ENCODE measurements at places on chromosomes 12 and 14. TPM values are rescaled to one million over a fixed set of nuclear protein-coding genes. Genes with fewer than 3 reads are reported as not detected.

TAPBPL gene
- 29.0 TPM for total RNA-seq

WNT1 gene
- total RNA-seq = not detected

- H3K4me3 ChIP-seq = no peak overlapping the region
- H3K4me1 ChIP-seq = no peaks in the 10 kb centered on the region
- no peaks in the 10 kb centered on the region for H3K27me3 ChIP-seq
These were observed 209.7 kb upstream of the FAR2 start for GRCh38 chr12:28939427-28939826.

- no peak overlapping the region for H3K27ac ChIP-seq
- no peak overlapping the region for H3K4me3 ChIP-seq
- H3K36me3 ChIP-seq = no peaks in the 10 kb centered on the region
- peaks cover 4% of the 10 kb centered on the region for H3K4me1 ChIP-seq
- no peak for DNase-seq
These were observed 718.0 kb downstream of the C12orf50 start for GRCh38 chr12:87311206-87311605.

RPL10L gene
- total RNA-seq = not detected

SELPLG gene
- 21.0 TPM for total RNA-seq

CMA1 gene
- total RNA-seq = not detected

TMPRSS12 gene
- total RNA-seq = not detected

DNA sequence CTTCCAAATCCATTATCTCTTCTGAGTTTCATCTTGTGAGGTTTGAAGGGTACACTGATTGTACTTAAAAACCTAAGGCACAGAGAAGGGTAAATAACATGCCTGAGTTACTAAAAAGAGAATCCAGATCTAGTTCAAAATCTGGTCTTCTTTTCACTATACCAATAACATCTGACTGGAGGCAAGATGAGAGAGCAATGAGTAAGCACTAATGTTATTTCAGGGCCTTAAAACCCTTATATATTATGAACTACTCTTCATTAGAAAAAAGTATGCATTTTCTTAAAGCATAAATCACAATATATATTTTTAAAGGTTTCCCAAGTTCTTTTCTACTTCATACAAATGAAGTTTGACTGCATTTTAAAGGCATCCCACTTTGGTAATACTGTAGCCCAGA lies 60.2 kb downstream of the GXYLT1 start:
- H3K36me3 ChIP-seq = no peaks in the 10 kb centered on the region
- no peaks in the 10 kb centered on the region for H3K4me1 ChIP-seq
- no peak overlapping the region for H3K27ac ChIP-seq
- DNase-seq = no peak
- H3K4me3 ChIP-seq = no peak overlapping the region
- H3K27me3 ChIP-seq = no peaks in the 10 kb centered on the region

DNA sequence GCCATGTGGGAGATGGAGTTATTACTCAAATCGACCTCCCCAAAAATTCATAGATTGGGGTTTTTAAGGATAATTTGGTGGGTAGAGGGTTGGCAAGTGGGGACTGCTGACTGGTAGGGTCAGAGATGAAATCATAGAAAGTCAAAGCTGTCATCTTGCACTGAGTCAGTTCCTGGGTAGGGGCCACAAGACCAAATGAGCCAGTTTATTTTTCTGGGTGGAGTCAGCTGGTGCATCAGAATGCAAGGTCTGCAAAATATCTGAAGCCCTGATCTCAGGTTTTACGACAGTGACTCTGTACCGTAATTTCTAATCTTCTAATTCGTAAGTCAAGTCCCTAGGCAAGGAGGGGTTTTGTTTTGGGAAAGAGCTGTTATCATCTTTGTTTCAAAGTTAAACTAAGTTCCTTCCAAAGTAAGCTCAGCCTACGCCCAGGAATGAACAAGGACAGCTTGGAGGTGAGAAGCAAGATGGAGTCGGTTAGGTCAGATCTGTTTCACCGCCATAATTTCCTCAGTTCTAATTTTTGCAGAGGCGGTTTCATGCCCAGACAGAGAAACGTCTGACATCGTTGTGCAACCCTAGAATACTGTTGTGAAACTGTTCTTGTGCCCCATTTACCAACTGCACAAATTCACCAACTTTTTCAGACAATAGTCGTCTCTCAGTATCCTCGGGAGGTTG lies 104.5 kb upstream of the SFSWAP start:
- no peak overlapping the region for H3K27ac ChIP-seq
- H3K27me3 ChIP-seq = no peaks in the 10 kb centered on the region
- H3K4me1 ChIP-seq = peaks cover 44% of the 10 kb centered on the region

- no peak overlapping the region for H3K4me3 ChIP-seq
- no peaks in the 10 kb centered on the region for H3K4me1 ChIP-seq
- no peak overlapping the region for H3K27ac ChIP-seq
- H3K36me3 ChIP-seq = peaks cover 5% of the 10 kb centered on the region
- no peaks in the 10 kb centered on the region for H3K27me3 ChIP-seq
These were observed 33.0 kb downstream of the SAV1 start for GRCh38 chr14:50635141-50635540.

DNA sequence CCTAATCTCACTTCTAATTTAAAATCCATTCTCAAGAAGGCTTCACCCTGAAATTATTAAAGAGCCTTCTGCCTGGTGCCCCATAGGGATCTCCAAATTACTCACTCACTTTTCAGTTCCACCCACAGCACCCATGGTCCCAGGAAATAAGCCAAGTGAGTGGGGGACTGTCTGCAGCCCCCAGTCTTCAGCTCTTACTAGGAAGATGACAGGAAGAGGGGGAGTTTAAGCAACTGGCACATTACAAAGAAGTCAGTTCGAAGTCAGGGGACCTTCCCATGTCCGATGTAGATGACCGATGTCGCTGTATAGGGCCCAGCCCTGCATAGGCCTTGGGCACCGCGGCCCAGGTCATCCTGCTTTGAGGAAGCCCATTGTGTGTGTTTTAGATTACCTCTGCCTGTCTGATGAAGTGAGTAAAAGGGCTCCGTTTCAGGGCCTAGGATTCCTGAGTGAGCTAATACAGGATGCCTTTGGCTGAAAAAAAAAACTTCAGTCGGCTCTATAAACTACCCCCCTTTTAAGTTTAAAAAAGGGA lies 1.9 kb downstream of the ACTN1 start:
- no peaks in the 10 kb centered on the region for H3K4me1 ChIP-seq
- H3K27me3 ChIP-seq = peaks cover 3% of the 10 kb centered on the region
- no peak overlapping the region for H3K27ac ChIP-seq
- DNase-seq = no peak
- peak overlapping the region; percentile 80 for H3K4me3 ChIP-seq

DNA sequence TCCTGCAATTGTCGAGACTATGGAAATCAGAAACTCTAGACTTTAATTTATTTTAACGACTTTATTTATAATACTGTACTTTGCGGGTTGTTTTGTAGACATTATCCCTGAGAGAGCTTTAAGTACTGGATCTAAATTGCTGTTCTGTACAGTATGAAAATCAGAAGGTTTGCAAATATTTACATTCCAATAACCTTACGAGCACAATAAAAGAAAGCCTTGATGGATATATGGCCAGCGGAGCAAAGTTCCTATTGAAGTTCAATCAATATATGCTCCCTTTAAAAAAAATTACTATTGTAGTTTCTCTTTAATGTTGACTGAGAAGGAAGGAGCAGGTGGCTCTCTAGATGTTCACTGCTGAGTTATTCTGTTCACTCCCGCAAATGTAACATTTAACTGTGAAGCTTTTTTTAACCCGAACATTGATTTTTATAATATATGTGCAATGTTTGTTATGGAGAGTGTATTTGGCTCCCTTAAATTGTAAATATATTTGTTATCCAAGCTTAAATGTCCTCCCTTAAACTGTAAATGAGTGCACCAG lies 235.3 kb downstream of the PLCZ1 start:
- DNase-seq = no peak
- H3K36me3 ChIP-seq = no peaks in the 10 kb centered on the region
- no peaks in the 10 kb centered on the region for H3K27me3 ChIP-seq
- H3K27ac ChIP-seq = no peak overlapping the region

P3H3 gene
- 0.21 TPM for total RNA-seq

- H3K4me3 ChIP-seq = no peak overlapping the region
- no peak overlapping the region for H3K27ac ChIP-seq
- DNase-seq = no peak
These were observed 37.0 kb downstream of the CCDC91 start for GRCh38 chr12:28227251-28227650.

NRIP2 gene
- not detected for total RNA-seq

DNA sequence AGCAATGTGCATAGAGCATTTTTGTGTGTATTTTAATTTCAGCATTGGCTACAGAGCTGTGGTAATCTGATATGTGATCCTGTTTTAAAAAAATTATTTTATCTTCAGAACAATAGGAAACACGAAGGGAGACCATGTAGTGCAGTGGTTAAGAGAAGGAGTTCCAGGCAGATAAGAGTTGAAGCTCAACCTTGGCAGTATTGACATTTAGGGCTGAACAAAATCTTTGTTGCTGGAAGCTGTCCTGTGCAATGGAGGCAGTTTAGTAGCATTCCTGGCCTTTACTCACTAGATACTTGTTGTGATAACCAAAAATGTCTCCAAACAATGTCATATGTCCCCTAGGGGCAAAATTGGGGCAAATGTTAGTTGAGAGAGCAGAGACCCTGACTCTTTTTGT lies 59.2 kb downstream of the CHST11 start:
- H3K36me3 ChIP-seq = no peaks in the 10 kb centered on the region
- DNase-seq = no peak
- no peaks in the 10 kb centered on the region for H3K27me3 ChIP-seq
- no peak overlapping the region for H3K4me3 ChIP-seq
- H3K4me1 ChIP-seq = peaks cover 20% of the 10 kb centered on the region

DNA sequence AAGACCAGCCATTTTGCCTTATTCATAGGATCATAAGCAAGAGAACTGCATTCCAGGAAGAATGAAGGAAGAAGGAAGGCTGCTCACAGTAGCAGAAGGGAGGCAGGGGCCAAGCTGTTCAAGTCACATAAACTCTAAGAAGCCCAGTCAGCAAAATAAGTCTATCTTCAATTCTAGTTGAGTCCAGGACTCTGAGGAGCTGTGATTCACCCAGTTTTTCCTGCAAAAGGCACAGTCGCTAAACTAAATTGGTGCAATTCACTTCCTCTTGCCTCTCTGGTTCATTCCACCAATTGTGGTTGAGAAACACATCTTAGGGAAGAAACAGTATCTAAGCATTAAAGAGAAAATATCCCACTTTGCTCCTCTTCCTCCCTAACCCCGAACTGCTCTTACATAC lies 9.8 kb downstream of the ZNF641 start:
- DNase-seq = no peak
- no peak overlapping the region for H3K27ac ChIP-seq
- peaks cover 6% of the 10 kb centered on the region for H3K36me3 ChIP-seq
- no peaks in the 10 kb centered on the region for H3K4me1 ChIP-seq
- no peak overlapping the region for H3K4me3 ChIP-seq

DNA sequence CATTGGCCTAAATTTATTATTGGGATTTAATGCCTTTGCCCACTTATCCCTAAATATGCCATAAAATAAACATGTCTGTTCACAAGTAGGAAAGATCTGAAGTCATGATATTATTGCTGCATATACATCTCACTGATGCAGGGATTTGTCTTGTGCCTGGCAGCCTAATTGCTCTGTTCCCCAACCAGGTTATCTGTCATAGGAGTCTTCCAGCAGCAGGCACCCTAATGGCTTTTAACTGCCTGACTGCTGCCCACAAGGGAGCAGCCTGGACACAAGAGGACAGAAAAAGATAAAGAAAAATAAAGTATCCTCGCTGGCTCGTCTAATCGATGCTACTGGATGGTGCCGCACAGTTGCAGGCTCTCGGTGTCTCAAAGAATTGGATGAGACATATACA lies 337.6 kb upstream of the FAR2 start:
- H3K4me3 ChIP-seq = no peak overlapping the region
- no peaks in the 10 kb centered on the region for H3K27me3 ChIP-seq
- no peaks in the 10 kb centered on the region for H3K36me3 ChIP-seq
- H3K27ac ChIP-seq = no peak overlapping the region
- DNase-seq = no peak
- no peaks in the 10 kb centered on the region for H3K4me1 ChIP-seq

PPTC7 gene
- 31.4 TPM for total RNA-seq

- H3K4me1 ChIP-seq = no peaks in the 10 kb centered on the region
- H3K27ac ChIP-seq = no peak overlapping the region
- no peak for DNase-seq
- no peaks in the 10 kb centered on the region for H3K36me3 ChIP-seq
- H3K27me3 ChIP-seq = no peaks in the 10 kb centered on the region
These were observed 434.3 kb upstream of the TBX3 start for GRCh38 chr12:115118177-115118724.

PIWIL1 gene
- not detected for total RNA-seq

GRCh38 chr14:77017666-77018065 lies 10.8 kb downstream of the IRF2BPL start:
- peaks cover 21% of the 10 kb centered on the region for H3K4me1 ChIP-seq
- no peak overlapping the region for H3K27ac ChIP-seq
- no peak overlapping the region for H3K4me3 ChIP-seq
- H3K36me3 ChIP-seq = no peaks in the 10 kb centered on the region

DNA sequence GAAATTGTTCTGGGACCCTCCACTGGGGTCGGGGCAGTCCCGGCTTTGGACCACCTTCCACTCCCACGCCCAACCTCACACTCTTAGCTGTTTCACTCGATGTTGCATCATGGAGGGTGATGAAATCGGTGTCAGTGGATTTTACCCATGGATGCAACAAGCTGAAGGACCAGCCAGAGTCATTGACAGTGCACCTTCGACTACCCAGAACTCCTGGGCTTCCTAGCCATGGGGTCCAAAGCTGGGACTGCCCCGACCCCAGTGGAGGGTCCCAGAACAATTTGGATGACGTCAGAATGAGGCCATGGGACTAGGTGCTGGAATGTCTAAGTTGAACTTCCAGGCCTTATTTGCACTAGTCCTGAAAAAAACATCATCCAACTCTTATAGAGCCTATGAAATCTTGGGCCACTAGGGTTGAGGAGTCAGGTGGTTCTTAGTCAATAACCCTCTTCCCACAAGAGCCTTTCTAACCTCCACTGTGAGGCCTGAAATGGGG lies 882 bp upstream of the IL23A start:
- H3K4me1 ChIP-seq = peaks cover 26% of the 10 kb centered on the region
- peak overlapping the region; percentile 89 for H3K27ac ChIP-seq
- no peak overlapping the region for H3K4me3 ChIP-seq
- no peak for DNase-seq
- no peaks in the 10 kb centered on the region for H3K27me3 ChIP-seq
- no peaks in the 10 kb centered on the region for H3K36me3 ChIP-seq

BATF gene
- 107 TPM for total RNA-seq

CFAP54 gene
- 1.2 TPM for total RNA-seq

SHMT2 gene
- 297 TPM for total RNA-seq

TAS2R9 gene
- not detected for total RNA-seq

- H3K36me3 ChIP-seq = peaks cover 32% of the 10 kb centered on the region
- peaks cover 73% of the 10 kb centered on the region for H3K4me1 ChIP-seq
- H3K27ac ChIP-seq = peak overlapping the region; percentile 94
- peak overlapping the region; percentile 55 for H3K4me3 ChIP-seq
- no peaks in the 10 kb centered on the region for H3K27me3 ChIP-seq
These were observed 12.0 kb downstream of the SLC15A4 start for GRCh38 chr12:128811806-128812205.

GRCh38 chr12:85809500-85809899 lies 26.7 kb downstream of the RASSF9 start:
- no peak overlapping the region for H3K4me3 ChIP-seq
- no peaks in the 10 kb centered on the region for H3K36me3 ChIP-seq
- no peaks in the 10 kb centered on the region for H3K4me1 ChIP-seq

- no peaks in the 10 kb centered on the region for H3K27me3 ChIP-seq
- H3K27ac ChIP-seq = no peak overlapping the region
- no peak overlapping the region for H3K4me3 ChIP-seq
These were observed 37.3 kb downstream of the NCKAP5L start for GRCh38 chr12:49790741-49791555.

PTCSC3 gene
- total RNA-seq = not detected
